ENCODE measurements at places on chromosomes 1 and 21. TPM values are rescaled to one million over a fixed set of nuclear protein-coding genes. Genes with fewer than 3 reads are reported as not detected.

Gene HOOK1
- total RNA-seq: 12.1 TPM

Gene SPATA17
- 2.1 TPM for total RNA-seq

DNA sequence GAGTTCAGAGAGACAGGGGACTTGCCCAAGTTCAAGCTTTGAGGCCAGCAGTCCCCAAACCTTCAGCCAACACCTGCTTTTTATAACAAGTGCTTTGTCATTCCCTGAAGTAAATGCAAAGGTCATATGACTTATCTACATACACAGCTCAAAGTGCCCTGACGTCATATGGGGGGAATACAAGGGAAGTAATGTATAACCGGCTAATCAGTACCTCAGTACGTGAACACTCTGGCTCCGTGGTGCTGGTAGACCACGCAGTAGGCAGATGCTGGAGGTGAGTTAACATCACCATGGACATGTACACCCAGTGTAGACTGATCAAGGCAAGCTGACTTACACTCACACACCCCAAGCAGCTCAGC lies 60.0 kb downstream of the BACE2 start:
- no peak overlapping the region for H3K27ac ChIP-seq
- H3K4me1 ChIP-seq: no peaks in the 10 kb centered on the region
- no peaks in the 10 kb centered on the region for H3K27me3 ChIP-seq
- H3K4me3 ChIP-seq: no peak overlapping the region
- no peak for DNase-seq
- H3K36me3 ChIP-seq: no peaks in the 10 kb centered on the region

DNA sequence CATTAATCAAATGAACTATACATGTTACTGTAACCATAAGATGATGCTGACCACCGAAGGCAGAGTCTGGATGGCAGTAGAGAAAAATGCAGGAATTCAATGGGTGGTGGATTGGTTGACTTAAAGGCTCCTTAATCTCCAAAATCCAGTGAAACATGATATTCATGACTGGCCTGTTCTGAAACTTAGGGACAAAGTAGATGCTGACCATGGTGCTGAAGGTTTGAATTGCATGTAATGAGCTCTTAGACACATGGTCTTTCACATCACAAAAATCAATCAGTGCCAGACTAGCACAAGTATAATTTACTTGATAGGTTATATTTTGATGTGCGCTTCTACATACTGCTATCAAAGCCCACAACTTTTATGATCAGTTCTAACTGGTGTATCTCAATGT lies 30.9 kb upstream of the NTMT2 start:
- H3K36me3 ChIP-seq: no peaks in the 10 kb centered on the region
- no peaks in the 10 kb centered on the region for H3K27me3 ChIP-seq
- no peak overlapping the region for H3K4me3 ChIP-seq
- no peaks in the 10 kb centered on the region for H3K4me1 ChIP-seq
- H3K27ac ChIP-seq: no peak overlapping the region

Gene KCNJ9
- total RNA-seq: 0.09 TPM

Gene VWA1
- total RNA-seq: 7.0 TPM

- no peak overlapping the region for H3K4me3 ChIP-seq
- H3K27me3 ChIP-seq: no peaks in the 10 kb centered on the region
- no peaks in the 10 kb centered on the region for H3K4me1 ChIP-seq
- no peak for DNase-seq
These were observed 12.3 kb downstream of the RAB42 start for GRCh38 chr1:28604411-28604810.

Gene PSRC1
- 134 TPM for total RNA-seq

Gene TNFRSF9
- total RNA-seq: not detected

- H3K27ac ChIP-seq: no peak overlapping the region
- no peaks in the 10 kb centered on the region for H3K36me3 ChIP-seq
- no peaks in the 10 kb centered on the region for H3K27me3 ChIP-seq
- no peaks in the 10 kb centered on the region for H3K4me1 ChIP-seq
- H3K4me3 ChIP-seq: no peak overlapping the region
- no peak for DNase-seq
These were observed 29.6 kb downstream of the CHIA start for GRCh38 chr1:111320066-111320879.

DNA sequence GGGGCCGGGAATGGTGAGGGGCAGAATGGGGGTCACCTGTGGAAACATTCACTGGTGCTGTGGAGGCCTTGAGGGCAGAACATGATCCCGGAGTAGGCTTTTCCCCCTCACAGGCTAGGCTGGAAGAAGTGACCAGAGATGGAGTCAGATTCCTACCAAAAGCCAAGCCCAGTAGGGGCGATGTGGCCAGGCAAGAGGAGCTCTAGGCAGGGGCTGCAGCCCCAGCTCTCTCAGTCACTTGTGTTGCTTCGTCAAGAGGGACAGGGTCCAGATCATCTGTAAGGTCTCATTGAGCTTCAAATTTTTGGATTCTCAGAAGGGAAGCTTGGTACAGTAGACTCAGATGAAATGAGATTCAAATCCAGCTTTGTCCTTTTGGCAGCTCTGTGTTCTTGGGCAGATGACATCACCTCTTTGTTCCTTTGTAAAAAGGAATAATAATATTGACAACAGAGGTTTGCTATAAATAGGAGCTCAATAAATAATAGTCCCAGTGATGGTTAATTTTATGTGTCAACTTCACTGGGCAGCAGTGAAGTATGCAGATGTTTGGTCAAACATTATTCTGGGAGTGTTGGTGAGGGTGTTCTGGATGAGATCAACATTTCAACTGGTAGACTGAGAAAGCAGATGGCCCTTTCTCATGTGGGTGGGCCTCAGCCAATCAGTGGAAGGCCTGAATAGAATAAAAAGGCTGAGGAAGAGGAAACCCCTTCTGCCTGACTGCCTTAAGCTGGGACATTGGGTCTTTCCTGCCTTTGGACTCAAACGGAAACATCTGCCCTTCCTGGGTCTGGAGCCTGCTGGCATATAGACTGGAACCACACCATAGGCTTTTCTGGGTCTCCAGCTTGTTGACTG lies 324.7 kb upstream of the USP24 start:
- H3K36me3 ChIP-seq: no peaks in the 10 kb centered on the region
- no peak overlapping the region for H3K4me3 ChIP-seq
- no peaks in the 10 kb centered on the region for H3K27me3 ChIP-seq
- H3K4me1 ChIP-seq: peaks cover 4% of the 10 kb centered on the region
